ENCODE measurements at places on chromosomes 3 and 15.

GRCh38 chr15:40150163-40150925, 10.5 kb upstream of the BUB1B start:
- DNase-seq, result peak; percentile 40

DNA sequence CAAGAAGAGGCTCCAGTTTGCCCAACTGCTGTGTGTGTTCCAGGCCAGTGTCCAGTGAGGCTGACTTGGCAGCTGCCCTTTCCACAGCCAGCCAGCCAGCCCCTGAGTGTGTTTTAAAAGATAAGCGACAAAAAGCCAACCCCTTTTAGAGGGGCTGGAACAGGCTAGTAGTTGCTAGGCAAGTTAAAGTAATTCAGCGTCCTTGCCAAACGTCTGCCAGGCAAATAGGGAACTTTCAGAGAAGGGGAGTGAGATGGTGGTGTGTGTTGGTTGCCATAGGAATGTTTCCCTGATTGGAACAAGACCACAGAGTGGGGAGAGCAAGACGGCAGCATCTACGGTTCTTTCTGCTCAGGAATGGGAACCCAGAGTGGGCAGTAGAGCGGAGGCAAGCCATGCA, 86.3 kb downstream of the TMEM108 start:
- no peak for DNase-seq

DNA sequence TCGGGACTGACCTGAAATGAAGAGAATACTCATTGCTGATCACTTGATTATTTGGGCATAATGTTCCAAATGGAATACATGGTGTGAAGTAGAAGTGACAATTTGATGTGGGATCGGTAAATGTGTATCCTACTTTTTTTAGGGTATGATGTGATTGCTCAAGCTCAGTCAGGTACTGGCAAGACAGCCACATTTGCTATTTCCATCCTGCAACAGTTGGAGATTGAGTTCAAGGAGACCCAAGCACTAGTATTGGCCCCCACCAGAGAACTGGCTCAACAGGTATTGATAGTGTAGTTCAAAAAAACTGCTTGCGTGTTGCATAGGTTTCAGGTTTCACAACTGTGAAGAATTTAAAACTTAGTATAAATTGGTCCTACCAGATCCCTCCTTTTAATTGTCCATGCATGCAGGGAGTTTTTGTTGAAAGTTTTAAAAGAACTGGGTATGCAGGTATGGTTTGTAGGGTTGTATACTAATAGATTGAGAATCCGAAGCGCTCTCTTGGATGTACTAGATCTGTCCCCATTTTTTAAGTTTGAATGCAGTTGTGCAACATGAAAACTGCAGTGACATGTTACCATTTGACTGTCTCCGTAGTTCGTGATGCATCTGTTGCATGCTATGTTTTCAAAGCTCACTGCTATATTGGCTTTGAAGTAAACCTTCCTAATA, 1.6 kb downstream of the EIF4A2 start:
- DNase-seq, result no peak

- no peak for DNase-seq
These were observed 229.2 kb downstream of the SQOR start for GRCh38 chr15:45863881-45864580.

- DNase-seq, result no peak
These were observed 77.5 kb upstream of the PRR23C start for GRCh38 chr3:139122221-139122581.

GRCh38 chr3:48301800-48302166, 31.7 kb downstream of the SPINK8 start:
- no peak for DNase-seq

DNA sequence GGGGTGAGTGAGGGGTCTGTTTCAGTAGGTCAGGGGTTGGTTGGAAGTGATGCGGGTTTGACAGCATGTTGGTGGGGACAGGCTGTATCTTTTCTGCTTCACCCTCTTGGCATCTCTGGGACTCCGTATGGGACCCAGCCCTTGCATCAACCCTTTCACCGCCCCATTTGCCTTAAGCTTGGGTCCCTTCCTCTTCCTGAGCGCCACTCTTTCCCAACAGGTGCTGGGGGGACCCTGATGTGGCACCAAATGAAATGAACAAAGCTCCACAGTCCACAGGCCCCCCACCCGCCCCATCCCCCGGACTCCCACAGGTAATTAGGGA, 1.1 kb downstream of the EIF4G1 start:
- no peak for DNase-seq

- no peak for DNase-seq
These were observed 298.0 kb upstream of the PROK2 start for GRCh38 chr3:72082776-72083462.

- DNase-seq, result no peak
These were observed 4.1 kb downstream of the ACAD11 start for GRCh38 chr3:132655471-132655870.

DNA sequence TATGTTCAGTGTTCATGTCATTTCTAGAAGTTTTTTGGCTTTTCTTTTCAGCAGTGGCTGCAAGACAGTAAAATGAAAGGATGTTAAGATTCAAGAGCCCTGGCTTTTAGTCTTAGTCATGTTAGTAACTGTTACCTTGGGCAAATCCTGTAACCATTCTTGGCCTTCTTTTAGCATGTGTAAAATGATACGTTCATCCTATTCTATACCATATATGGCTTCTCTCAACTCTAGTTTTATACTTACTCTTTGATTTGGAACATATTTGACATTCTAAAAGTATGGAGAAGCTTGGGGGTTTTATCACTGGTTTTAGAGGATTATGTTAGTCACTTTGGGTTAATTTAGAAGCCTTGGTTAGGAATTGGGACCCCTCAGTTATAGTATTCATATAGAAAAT, 20.1 kb downstream of the GTF2E1 start:
- no peak for DNase-seq

DNA sequence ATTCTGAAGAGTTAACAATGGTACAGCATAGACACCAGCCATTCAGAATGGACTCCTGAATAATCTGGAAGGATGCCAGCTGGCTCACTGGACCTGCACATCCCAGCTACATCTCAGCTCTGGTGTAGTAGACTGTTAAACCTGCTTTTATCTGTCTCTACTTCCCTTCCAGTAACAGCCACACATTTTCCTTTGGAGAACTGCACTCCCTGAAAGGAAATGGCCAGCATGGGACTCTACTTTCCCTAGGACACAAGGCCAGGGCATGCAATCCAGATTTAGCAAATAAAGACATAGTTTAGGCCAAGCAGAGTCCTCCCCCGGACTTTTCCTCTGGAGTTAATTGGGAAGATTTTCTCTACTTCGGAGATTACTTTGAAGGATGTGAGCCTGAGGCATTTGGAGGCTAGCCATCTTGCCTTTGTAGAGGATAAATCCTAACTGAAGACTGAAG, 82.7 kb upstream of the TCF12 start:
- no peak for DNase-seq

DNA sequence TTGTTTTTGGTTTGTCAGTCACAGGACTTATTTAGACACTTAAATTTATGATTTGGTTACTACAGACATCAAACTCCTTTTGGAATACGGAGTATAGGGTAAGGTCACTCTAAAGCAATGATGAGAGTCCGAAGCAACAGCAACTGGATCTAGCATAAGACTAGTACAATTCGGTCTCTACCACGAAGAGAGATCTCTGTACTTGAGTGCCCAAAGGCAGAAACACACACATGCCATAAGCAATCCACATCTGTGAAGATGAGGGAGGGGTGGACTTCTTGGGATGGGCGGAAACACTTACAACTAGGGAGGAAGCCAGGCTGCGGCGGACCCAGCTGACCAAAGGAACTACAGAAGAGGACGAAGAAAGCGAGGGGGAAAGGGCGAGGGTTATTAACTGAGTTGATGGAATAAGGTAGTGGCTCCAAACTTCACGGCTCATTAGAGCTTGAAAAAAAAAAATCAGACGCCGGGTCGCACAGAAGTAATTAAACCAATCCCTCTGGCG, 595 bp downstream of the DPH6 start:
- peak; percentile 31 for DNase-seq

- peak; percentile 18 for DNase-seq
These were observed 75.3 kb upstream of the BOC start for GRCh38 chr3:113136071-113136470.

- no peak for DNase-seq
These were observed 33.7 kb downstream of the ADCY5 start for GRCh38 chr3:123414973-123415775.

DNA sequence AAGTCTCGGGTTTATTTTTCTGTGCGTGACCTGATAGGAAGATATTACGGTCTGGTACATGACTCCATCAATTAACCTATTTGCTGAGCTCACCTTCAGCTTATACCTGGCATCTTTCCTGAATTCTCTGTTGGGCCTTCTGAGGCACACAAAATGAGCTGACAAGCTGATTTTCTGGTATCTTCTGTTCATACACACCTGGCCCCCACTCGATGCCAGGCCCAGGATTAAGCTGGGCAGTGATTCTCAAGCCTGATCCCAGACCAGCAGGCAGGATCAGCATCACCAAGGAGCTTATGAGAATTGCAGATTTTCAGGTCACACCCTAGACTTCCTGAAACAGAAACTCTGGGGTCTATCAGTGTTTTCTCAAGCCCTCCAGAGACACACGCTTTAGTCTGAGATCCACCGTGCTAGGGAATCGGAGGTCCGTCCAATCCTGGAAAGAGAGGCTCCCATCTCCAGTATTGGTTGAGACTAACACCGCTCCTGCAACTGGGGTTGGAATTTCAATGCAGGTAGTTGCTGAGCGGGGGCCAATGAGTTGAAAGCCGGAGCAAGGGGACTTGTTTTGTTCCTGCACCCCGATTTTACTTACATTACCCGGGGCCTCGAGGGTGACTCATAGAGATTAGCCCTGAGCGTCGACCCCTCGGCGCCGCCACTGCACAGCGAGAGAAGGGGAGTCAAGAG, 636 bp upstream of the EIF1B start:
- no peak for DNase-seq

DNA sequence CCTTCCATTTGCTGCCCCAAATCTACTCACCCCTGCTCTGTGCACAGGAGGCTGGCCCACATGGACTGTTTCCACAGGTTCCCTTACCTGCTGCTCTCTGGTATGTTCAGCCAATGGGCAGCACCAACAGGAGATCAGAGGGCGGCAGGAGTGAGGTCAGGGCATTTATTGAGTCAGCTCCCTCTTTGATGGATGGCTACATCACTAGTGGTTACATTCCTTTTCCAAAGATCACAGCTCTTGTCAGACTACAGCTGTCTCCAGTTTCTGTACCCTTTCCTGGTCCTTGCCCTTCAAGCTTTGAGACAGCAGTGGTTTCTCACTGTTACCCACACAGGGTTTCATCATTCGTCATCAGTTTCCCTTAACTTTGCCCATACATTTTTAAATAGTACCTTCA, 325.1 kb downstream of the SUCLG2 start:
- DNase-seq, result no peak

DNA sequence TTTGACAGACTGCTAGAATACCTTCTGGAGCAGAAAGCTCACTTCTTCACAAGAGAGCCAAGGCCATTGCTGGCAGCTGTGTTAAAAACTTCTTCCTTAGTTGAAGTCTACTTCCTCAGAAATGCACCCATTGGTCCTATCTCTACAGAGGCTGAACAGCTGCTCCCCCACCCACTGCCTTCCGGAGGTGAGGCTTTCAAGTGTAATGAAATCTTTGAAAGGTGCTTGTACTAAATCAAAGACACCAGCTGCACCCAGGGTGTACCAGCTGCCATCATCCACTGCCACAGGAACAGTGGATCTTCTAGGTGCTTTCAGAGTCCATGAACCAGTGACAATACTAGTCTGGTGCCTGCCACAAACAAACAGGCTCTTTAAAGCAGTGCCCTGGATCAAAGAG, 26.4 kb upstream of the HERC1 start:
- no peak for DNase-seq

DNA sequence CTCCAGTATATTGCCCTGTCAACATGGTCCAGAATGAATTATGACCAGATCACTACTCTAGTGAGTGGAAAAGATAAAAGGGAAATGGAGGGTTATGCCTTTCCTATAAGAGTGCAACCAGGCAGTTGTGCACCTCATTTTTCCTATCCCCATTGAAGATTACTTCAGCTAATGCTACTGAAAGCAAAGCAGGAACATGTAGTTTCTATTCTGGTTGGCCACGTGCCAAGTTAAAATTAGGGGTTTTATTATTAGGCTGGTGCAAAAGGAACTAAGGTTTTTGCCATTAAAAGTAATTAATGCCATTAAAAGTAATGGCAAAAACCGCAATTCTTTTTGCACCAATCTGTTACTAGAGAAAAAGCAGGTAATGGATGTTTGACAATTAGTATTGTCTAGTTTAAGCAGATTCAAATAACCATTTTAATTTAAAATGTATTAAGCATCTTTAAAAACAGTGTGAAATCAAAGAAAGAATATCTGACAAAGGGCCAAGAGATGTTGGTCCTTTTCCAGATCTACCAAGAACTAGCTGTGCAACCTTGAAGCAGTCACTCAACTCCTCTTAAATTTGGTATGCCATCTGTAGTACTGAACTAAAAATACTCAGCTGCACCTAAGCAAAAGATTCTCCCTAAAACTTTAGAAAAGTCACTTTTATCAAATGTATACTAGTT, 567.5 kb upstream of the CCDC54 start:
- no peak for DNase-seq

DNA sequence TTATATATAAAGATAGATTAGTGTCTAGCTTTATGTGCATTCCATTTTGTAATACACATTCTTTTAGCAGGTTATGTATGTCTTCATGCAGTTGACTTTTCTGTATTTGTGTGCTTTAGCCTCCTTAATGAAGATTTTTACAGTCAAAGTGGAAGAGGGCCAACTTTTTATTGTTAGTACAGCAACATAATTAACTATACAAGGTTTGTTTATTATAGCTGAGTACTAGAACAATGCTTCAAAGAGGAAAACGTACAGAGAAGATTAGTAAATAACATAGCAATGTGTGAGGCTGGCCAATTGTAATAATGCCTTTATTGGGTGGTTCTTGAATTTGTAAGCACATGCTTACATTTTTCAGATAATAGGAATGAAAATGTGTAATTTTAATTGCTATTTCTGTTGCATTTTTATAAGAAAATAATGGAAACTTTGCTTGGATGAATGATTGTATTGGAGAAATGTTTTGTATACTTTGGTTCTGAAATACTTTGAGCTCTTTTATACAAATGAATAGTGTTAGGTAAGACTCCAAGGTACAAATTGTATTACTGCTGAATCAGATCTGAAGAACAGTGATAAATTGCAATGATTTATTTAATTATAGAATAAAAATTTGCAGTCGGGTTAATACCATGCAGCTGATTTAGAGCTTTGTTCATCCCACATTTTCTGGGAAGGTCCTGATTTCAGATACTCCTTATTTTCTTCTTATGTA, 41.4 kb downstream of the UBE2E2 start:
- no peak for DNase-seq

DNA sequence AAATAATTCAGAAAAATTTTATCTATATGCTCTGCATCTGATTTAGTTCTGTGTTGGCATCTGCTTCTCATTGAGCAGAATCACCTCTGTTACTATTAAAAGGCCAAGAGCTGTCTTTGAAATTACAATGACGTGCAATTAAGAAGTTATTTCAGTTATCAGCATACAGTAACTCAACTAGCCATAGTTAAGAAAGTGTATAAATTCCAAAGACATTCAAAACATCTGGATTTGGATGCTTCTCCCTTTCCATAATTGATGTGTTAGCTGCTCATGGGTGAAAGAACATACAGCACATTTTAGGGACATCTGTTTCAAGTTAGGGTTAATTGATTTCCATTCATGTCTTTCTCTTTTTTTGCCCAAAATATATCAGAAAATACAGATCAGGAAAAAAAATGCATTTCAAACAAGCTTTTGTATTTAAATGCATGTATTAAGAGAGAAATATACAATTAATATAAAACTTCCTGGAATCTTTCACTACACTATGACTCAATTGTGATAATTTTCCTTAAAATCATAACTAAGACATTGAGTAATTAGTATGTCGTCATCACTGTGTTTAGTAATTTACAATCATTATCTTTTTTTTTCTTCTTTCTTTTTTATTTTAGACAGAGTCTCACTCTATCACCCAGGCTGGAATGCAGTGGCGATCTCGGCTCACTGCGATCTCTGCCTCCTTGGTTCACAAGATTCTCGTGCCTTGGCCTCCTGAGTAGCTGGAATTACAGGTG, 82.7 kb upstream of the MBNL1 start:
- DNase-seq, result no peak

Measured in stromal cell of bone marrow (primary cell).